ENCODE measurements at places on chromosomes 5 and 9. TPM values are rescaled to one million over a fixed set of nuclear protein-coding genes. Genes with fewer than 3 reads are reported as not detected.

- peak; percentile 23 for DNase-seq
These were observed 29.3 kb upstream of the RFK start for GRCh38 chr9:76423216-76424177.

The FABP6 gene
- 7.2 TPM for polyA plus RNA-seq

- no peak for DNase-seq
These were observed 134.5 kb downstream of the SIL1 start for GRCh38 chr5:139063664-139064054.

DNA sequence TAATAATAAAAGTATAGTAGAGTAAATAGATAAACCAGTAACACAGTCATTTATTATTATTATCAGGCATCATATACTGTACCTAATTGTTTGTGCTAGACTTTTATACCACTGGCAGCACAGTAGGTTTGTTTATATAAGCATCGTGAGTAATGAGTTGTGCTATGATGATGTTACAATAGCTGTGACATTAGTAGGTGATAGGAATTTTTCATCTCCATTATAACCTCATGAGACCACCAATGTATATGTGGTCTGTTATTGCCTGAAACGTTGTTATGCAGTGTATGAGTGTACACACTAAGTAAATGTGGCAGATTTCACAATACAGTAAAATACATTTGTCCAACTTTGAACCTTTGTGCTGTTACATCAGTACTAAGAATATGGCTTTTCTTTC lies 72.7 kb upstream of the SPATA31D4 start:
- DNase-seq = no peak

GRCh38 chr9:129346046-129346445 lies 168.0 kb upstream of the IER5L start:
- DNase-seq = no peak

The PRR16 gene
- 15.3 TPM for polyA plus RNA-seq

DNA sequence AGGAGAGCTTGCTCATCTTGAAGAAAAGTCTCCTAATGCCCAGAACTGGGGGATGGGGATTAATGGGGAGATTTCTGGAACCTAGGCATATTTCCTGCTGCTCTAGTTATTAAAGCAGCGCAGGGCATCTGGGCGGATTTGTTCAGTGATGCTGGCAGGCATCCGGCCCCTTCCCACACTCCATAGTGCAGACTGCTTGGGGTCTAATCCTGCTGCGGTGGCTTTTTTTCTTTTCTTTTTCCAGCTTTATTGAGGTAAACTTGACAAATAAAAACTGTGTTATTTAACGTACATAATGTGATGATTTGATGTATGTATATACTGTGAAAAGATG lies 30.7 kb downstream of the PPARGC1B start:
- DNase-seq = no peak
